ENCODE measurements at places on chromosomes 11 and 22. TPM values are rescaled to one million over a fixed set of nuclear protein-coding genes. Genes with fewer than 3 reads are reported as not detected.
A peak's percentile ranks its signal among the peaks of the same experiment; 100 is the strongest.

DNA sequence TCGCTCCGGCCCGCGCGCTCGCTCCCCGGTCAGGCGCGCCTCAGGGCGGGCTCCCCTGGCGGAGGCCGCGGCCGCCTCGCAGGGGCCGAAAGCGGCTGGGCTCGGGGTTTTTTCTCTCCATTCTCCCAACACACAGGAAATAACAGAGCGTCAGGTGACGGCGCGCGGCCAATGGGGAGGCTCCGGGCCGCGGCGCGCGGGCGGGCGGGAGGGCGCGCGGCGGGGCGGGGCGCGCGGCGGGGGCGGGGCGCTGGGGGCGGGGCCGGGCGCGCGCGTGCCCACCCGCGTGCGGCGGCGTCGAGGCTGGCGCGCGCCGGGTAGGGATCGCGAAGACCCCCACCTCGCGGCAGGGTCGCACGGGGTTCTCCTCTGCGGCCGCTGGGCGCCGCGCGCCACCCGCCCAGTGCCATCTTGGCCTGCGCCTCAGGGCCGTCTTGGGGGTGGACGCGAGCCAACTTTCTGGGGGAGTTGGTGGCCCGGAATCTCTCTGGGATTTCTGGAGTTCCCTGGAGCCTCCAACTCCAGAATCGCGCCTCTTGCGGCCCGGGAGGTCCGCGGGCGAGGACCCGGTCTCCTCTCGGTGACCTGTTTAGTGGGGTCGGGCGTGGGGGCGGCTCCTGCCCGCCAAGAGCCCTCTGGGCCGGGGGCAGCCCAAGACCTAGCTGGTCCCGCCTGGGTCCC is at the start of gene TCF20:
Gene TCF20 (minus strand): TSS at position 144 of the 681 bp plus-strand sequence. CDS start 55,348 bp downstream, outside the sequence.
- H3K36me3 ChIP-seq: peaks cover 5% of the 10 kb centered on the region
- peak within 1 kb of the TSS; percentile 97 for H3K4me3 ChIP-seq
- H3K4me1 ChIP-seq: peaks cover 22% of the 10 kb centered on the region
- H3K27me3 ChIP-seq: peaks cover 11% of the 10 kb centered on the region
- peak; percentile 75 for DNase-seq

MAJIN gene
- total RNA-seq: not detected

DNA sequence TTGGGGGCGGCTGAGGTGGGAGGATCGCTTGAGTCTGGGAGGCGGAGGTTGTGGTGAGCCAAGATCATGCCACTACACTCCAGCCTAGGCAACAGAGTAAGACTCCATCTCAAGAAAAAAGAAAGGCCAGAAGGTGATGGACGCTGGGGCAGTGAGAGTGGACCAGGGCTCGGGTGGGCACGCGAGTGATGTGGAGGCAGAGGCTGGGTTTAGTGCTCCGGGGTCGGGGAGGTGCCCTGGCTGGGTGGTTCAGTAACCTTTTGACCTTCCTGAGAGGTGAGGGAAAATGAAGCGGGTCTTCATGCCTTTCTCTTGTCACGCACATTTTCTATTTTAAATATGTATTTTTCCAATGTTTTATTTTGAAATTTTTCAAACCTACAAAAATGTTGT is 45.1 kb downstream of the ST14 start:
- H3K36me3 ChIP-seq: peaks cover 17% of the 10 kb centered on the region
- no peak for DNase-seq
- no peak overlapping the region for H3K27ac ChIP-seq

- H3K27ac ChIP-seq: no peak overlapping the region
- peaks cover 39% of the 10 kb centered on the region for H3K36me3 ChIP-seq
- H3K27me3 ChIP-seq: peaks cover 2% of the 10 kb centered on the region
Observed at GRCh38 chr22:24068717-24069297, 57.7 kb downstream of the CABIN1 start.

- peaks cover 3% of the 10 kb centered on the region for H3K27me3 ChIP-seq
- no peak overlapping the region for H3K27ac ChIP-seq
- no peaks in the 10 kb centered on the region for H3K36me3 ChIP-seq
- DNase-seq: no peak
- peaks cover 18% of the 10 kb centered on the region for H3K4me1 ChIP-seq
- no peak overlapping the region for H3K4me3 ChIP-seq
Observed at GRCh38 chr11:8597182-8597581, 3.2 kb upstream of the STK33 start.

DNA sequence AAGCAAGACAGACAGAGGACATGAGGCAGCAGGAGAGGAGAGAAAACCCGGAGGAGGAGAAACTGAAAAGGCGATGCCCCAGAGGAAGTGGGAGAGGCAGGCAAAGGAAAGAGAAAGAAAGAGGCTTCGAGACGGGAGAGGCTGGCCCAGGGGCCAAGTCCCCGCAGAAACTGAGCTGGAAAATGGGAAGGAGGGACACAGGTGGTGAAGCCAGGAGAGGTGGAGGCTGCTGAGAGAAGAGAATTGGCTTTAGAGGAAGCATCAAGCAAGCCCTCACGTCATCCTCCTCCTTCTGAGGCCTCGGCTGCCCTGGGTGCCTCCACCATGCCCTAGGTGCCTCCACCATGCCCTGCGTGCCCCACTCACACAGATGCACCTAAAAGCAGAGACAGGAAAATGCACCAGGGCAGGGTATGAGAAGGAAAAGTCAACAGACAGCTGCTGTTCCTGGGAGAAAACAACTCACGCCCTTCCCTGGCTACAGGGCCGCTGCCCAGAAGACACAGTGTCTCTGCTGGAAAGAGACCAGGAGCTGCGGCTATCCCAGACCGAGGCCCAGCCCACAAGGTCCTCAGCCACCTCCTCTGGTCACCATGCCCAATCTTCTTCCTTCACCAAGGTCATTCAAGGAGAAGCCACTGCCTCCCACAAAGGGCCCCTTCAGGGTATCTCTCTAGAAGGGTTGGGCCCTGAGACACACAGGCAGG is 14.3 kb downstream of the FXYD6 start:
- H3K4me1 ChIP-seq: peaks cover 26% of the 10 kb centered on the region
- no peaks in the 10 kb centered on the region for H3K36me3 ChIP-seq
- DNase-seq: no peak
- peak overlapping the region; percentile 17 for H3K4me3 ChIP-seq
- peaks cover 9% of the 10 kb centered on the region for H3K27me3 ChIP-seq

GRCh38 chr11:34308049-34308912 is 49.5 kb downstream of the ABTB2 start:
- peaks cover 10% of the 10 kb centered on the region for H3K36me3 ChIP-seq
- peaks cover 9% of the 10 kb centered on the region for H3K27me3 ChIP-seq
- H3K4me3 ChIP-seq: no peak overlapping the region
- peaks cover 48% of the 10 kb centered on the region for H3K4me1 ChIP-seq
- no peak for DNase-seq

DNA sequence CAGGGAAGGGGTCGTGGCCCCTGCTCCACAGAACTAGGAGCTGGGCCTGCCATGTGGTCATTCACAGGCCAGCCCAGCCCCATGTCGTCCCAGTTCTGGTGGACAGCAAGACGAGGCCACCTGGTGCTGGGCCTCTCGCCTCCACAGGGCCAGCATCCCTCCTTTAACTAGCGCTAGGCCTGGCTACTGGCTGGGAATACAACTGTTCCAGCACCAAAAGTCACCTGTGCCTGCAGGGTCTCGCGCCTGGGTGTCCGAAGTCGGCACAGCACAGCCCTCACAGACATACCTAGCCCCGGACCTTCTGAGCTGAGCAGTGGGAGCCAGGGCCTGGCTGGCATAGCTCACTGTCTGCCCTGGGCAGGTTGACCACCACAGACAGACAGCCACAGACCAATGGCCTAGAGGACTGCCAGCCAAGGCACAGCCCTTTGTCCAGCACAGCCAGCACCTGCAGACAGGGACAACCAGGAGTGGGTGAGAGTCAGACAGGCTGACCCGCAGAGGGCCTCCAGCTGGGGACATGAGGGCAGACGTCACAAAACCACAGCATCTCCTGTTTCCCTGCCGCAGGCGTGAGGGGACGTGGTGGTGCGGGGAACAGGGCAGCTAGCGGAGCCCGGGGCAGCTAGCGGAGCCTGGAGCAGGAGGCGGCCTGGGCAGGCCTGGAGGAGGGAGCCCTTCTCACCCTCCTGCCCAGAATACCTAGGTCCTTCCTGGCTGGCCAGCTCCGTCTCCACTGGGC is 27.2 kb upstream of the TH start:
- H3K4me1 ChIP-seq: peaks cover 2% of the 10 kb centered on the region
- no peak overlapping the region for H3K27ac ChIP-seq
- DNase-seq: no peak
- H3K27me3 ChIP-seq: peaks cover 14% of the 10 kb centered on the region

DNA sequence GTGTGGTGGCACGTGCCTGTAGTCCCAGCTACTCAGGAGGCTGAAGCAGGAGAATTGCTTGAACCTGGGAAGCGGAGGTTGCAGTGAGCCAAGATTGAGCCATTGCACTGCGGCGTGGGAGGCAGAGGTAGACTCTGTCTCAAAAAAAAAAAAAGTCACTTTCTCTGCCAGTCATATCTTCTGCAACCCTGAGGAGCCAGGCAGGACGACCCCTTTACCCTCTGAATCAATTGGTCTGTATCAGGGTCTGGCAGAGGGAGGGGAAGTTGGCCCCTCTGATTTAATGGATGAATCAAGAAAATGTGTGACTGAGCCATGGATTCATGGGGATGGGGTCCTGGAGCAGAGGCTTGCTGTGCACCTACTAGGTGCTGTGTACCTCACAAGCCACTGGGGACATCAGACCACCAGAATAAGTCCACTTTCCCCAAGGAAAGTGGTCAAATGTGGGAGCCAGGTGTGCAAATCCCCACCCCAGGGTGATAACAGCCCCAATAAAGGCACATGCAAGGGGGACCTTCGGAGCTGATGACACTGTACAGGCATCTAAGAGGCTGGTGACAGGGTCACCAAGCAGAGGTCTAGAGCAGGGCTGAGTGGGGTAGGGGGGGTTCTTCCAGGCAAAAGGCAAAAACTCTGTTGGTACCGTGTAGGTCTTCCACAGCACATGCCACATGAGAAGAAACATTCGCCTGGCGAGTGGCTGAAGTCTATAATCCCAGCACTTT is 29.0 kb downstream of the TXN2 start:
- H3K4me1 ChIP-seq: peaks cover 31% of the 10 kb centered on the region
- H3K27me3 ChIP-seq: peaks cover 12% of the 10 kb centered on the region
- H3K27ac ChIP-seq: peak overlapping the region; percentile 95
- no peak for DNase-seq

DNA sequence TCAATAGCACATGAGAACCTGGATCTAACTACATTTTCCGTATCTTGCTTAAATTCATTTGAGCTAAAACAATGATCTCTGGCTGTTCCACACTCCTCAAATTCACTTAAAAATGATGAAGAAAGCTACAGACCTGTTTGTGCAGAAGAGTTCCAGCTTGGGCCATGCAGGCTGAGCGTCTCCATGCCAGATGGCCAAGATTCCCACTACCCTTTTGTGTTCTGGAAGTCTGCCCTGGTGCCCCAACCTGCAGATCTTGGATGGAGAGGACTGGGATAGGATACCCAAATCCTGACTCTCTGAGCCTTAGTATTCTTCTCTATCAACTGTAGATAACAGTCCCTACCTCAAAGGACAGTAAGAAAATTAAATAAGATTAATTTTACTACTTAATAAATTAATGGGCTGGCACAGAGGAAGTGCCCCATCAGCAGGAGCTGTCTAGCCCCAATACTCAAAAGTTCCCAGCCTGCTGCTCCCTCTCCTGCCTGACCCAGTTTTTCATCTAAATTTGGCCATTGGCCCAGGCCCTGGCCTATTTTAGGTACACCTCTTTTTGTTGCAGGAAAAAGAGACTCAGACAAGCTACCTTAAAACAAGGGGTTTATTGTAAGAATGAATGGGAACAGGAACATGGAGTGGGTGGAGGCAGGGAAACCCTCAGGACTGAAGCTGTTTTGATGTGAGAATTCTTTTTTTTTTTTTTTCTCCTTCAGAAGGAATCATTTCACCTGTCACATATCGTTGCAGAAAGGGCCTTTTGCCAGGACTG is 81.4 kb upstream of the GRK3 start:
- H3K27ac ChIP-seq: no peak overlapping the region
- H3K27me3 ChIP-seq: peaks cover 1% of the 10 kb centered on the region
- peaks cover 50% of the 10 kb centered on the region for H3K36me3 ChIP-seq

DNA sequence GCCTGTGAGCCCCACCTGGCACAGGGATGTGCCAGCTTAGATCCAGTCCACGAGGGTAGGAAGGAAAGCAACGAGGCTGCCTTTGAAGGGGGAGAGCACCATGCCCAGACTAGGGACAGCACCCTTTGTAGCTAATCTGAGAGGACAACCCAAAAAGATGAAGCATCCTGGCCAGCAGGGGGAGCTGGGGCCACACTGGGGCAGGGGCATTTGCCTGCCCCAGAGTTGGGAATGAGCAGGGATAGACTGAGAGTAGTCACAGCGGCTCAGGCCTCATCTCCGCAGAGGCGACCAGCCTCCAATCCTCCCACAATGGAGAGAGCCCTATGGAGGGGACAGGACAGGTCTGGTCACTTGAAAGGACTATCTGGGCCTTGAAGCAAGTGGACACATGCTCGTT is 16.4 kb downstream of the LMO1 start:
- no peak overlapping the region for H3K27ac ChIP-seq
- DNase-seq: no peak
- H3K4me1 ChIP-seq: peaks cover 5% of the 10 kb centered on the region
- H3K36me3 ChIP-seq: no peaks in the 10 kb centered on the region

- no peak for DNase-seq
- no peak overlapping the region for H3K4me3 ChIP-seq
- no peaks in the 10 kb centered on the region for H3K36me3 ChIP-seq
- peaks cover 1% of the 10 kb centered on the region for H3K27me3 ChIP-seq
- H3K27ac ChIP-seq: no peak overlapping the region
Observed at GRCh38 chr11:121890377-121890776, 225.6 kb downstream of the BLID start.

VSIG10L2 gene
- total RNA-seq: not detected

PAK1 gene
- total RNA-seq: 58.3 TPM

NCF4 gene
- total RNA-seq: not detected

TMEM86A gene
- 3.9 TPM for total RNA-seq

TMEM45B gene
- total RNA-seq: not detected

GRCh38 chr22:45565171-45565570 is 62.5 kb downstream of the FBLN1 start:
- H3K36me3 ChIP-seq: peaks cover 54% of the 10 kb centered on the region
- H3K27me3 ChIP-seq: peaks cover 5% of the 10 kb centered on the region
- peak overlapping the region; percentile 21 for H3K27ac ChIP-seq
- DNase-seq: no peak
- peak overlapping the region; percentile 12 for H3K4me3 ChIP-seq

LRRC55 gene
- total RNA-seq: 4.7 TPM

- H3K4me1 ChIP-seq: peaks cover 8% of the 10 kb centered on the region
- DNase-seq: no peak
- H3K27ac ChIP-seq: no peak overlapping the region
- no peak overlapping the region for H3K4me3 ChIP-seq
- H3K27me3 ChIP-seq: peaks cover 16% of the 10 kb centered on the region
Observed at GRCh38 chr22:39363751-39364515, 14.1 kb downstream of the SYNGR1 start.

OR2AT4 gene
- 0.08 TPM for total RNA-seq

KIRREL3 gene
- total RNA-seq: 0.38 TPM

- peaks cover 18% of the 10 kb centered on the region for H3K27me3 ChIP-seq
- no peak for DNase-seq
- H3K36me3 ChIP-seq: no peaks in the 10 kb centered on the region
- H3K27ac ChIP-seq: no peak overlapping the region
- H3K4me3 ChIP-seq: no peak overlapping the region
- H3K4me1 ChIP-seq: peaks cover 3% of the 10 kb centered on the region
Observed at GRCh38 chr11:120121914-120122473, 15.9 kb downstream of the TRIM29 start.

- H3K27ac ChIP-seq: no peak overlapping the region
- peaks cover 3% of the 10 kb centered on the region for H3K36me3 ChIP-seq
- H3K4me3 ChIP-seq: peak overlapping the region; percentile 91
- H3K4me1 ChIP-seq: peaks cover 27% of the 10 kb centered on the region
- no peak for DNase-seq
- peaks cover 7% of the 10 kb centered on the region for H3K27me3 ChIP-seq
Observed at GRCh38 chr22:46739094-46739870, 1.2 kb upstream of the CERK start.

GRCh38 chr22:47100019-47100418 is 337.6 kb downstream of the TBC1D22A start:
- no peaks in the 10 kb centered on the region for H3K36me3 ChIP-seq
- H3K4me1 ChIP-seq: peaks cover 5% of the 10 kb centered on the region
- H3K27ac ChIP-seq: no peak overlapping the region
- no peak overlapping the region for H3K4me3 ChIP-seq
